Testis (tissue), 5 donors: ENCODE measurements at places on chromosomes 16 and 17.

DNA sequence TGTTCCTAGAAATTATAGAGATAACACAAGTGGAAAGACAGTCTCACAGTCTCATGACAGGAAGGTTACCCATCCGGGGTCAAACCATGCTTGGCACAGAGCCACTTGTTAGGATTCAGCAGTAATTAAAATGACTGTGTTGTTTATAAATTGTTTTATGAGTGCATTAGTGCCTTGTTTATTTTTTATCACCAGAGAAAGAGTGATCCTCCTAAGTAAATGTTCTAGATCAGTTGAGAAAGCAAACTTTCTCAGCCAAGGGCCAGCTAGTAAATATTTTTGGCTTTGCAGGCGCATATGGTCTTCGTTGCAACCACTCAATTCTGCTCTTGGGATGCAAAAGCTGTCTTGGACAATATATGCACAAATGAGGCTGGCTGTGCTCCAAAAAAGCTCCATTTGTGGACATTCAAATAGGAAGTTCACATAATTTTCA, 253.9 kb upstream of the CACNG5 start:
- peak; percentile 67 for DNase-seq

- DNase-seq: no peak
Observed at GRCh38 chr17:49358641-49359247, 3.3 kb downstream of the ZNF652 start.

DNA sequence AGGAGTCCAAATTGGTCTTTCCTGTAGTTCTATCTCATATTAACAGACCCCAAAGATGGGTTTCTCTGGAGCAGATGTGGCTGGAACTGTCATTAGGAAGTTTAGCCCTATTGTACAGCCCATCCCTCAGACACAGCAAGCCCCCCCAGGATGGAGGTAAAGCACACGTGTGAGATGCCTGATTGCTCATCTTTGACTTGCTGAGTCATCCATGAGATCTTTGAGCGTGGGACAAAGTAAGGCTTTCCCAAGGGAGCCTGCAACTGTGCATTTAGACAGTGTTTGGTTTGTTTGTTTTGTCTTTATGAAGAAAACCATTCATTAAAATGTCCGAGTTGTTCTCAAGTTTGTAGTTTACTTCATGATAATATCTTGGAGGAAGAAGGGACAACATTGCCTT, 145.3 kb upstream of the CDH13 start:
- DNase-seq: no peak

DNA sequence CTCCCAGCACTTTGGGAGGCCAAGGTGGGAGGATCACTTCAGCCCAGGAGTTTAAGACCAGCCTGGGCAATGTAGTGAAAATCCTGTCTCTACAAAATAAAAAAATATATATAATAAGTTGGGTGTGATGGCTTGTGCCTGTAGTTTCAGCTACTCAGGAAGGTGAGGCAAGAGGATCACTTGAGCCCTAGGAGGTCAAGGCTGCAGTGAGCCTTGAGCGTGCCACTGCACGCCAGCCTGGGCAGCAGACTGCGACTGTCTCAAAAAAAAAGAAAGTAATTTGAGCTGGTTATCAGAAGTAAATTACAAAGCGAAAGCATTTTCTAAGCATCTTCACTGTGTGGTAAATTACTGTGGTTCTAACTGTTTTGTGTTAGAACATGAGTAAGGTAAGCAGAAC, 66.2 kb downstream of the NQO1 start:
- DNase-seq: no peak

DNA sequence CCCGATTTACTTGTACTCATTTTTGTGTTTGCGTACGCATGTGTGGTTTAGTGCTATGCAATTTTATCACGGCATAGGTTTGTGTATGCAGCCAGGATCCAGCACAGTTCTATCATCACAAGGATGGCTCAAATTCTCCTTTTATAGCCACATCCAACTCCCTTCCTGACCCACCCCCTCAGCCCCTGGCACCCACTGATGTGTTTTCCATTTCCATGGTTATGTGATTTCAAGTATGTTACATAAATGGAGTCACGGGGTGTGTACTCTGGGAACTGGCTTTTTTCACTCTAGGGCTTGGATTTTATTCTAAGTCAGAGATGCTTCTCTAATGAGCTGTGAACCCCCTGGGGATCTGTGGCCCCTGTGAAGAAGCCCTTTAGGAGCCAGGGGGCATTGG, 16.8 kb downstream of the IL4R start:
- DNase-seq: no peak

GRCh38 chr16:24953306-24953705, 61.9 kb downstream of the ARHGAP17 start:
- DNase-seq: no peak

DNA sequence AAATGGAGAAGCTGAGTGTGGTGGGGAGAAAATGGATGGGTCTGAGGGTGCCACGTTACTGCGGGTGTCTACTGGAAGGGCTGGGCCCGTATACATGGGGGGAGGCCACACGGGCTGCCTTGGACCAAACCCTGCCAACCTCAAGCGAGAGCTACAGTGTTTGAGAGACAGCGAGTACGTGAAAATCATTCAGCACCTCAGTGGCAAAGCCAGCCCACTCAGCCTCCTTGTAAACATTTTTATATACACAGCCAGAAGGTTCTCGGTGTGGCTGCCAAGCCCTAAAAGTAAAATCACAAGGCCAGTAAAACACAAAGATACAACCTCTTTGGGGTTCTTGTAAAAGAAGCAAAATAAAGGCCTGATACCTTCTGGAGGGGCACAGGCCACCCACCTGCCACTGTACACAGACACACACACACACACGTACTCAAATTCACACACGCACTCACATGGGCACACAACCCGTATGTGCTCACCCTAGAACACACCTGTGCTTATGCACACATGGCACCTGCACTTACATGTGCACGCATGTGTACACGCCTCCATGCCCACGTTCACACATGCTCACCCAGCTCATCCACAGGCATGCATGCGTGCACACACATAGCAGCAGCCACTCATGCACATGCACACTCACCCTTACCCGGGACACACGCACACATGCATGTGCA, 102.8 kb downstream of the GSG1L start:
- DNase-seq: no peak

DNA sequence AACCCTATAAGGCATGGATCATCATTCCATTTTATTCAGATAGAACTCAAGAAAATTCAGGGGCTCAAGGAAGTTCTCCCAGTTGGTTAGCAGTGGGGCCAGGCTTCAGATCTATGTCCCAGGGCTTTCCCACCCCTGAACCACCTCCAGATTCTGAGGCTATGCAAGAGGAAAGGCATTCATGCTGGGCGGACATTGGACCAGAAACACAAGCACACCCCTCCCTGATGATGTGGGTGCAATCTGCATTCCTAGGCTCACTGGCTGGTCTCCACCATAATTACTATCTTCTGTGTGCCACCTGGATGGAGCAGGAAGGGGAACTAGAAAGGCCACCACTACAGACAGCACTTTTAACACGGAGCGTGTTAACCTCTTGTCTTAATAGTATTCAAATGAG, 63.2 kb upstream of the ASIC2 start:
- DNase-seq: no peak

- no peak for DNase-seq
Observed at GRCh38 chr17:81537856-81538555, 9.8 kb downstream of the FSCN2 start.

GRCh38 chr16:54236773-54237172, 49.8 kb downstream of the IRX3 start:
- no peak for DNase-seq

GRCh38 chr16:84329843-84330684, 35.4 kb downstream of the WFDC1 start:
- no peak for DNase-seq

DNA sequence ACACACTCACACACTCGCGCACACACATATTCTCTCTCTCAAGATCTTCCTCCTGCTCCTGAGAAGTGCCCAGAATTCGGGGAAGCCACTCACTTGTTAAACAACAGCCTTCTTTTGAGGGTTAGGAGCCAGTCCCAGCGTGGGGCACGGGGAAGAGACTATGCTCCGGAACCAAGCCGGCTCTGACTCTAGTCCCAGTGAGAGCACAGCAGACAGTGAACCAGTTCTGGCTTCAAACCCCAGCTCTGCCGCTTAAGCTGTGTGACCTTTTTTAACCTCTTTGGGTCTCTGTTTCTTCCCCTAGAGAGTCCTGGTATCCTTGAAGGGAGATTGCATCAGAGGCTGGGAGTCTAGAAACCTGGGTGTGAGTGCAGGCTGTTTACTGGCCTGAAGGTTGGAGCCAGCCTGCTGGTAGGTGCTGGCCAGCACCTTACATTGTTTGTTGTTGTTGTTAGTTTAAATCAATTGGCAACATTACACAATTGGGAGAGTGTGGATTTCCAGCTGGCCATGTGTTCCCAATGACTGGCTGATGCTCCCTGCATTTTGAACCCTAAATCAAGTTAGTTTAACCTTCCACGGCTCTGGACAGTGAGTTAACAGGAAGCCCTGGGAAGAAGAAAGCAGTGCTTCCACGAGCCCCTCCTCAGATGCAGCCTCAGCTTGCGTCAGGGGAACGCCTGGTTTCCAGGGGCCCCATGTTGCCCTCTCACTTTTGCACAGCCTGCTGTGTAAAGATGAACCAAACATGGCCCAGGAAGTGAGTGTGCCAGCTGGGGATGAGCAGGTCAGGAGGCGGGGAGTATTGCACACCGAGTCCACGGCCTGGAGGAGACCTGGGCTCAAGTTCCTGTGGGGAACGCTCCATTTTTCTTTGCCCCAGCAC, 71.5 kb downstream of the GAS7 start:
- peak; percentile 40 for DNase-seq

GRCh38 chr17:50048146-50048720, 7.7 kb upstream of the ITGA3 start:
- DNase-seq: no peak

DNA sequence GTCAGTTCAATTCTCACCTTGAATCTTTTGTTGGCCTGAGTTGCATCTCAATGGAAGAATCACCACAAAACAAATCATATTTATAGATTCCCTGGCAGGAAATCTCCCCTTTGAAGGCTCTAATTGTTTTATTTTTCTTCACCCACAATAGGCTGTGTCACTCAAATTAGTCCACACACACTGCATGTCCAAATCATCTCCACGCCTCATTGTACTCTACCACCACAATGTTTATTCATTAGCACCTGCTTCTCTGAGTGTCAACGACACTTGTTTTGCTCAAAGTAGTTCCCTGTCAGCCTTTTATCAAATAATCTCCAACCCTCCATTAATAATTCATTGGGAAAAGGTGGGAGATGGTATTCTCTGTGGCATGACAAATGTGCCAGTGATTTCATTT, 164.3 kb downstream of the ABCC12 start:
- DNase-seq: no peak

GRCh38 chr16:13205352-13205751, 304.0 kb downstream of the SHISA9 start:
- DNase-seq: no peak

DNA sequence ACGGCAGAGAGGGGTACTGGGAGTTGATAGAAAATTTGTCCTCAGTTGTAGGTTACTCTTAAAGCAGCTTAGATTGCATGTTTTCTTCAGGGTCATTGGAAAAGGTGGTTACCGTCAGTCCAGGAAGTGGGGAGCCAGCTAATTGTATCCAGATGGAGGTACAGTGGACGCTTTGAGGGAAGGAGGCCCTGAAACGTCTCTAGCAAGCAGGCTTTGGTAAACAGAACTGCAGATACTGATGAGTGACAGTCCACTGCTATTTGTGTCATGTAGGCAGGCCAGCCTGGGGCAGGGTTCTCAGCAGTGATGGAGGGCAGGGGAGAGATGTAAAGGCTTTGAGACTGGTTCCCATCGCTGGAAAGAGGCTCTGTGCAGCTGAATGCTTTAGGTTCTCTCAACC, 30.2 kb upstream of the ST6GALNAC1 start:
- no peak for DNase-seq

DNA sequence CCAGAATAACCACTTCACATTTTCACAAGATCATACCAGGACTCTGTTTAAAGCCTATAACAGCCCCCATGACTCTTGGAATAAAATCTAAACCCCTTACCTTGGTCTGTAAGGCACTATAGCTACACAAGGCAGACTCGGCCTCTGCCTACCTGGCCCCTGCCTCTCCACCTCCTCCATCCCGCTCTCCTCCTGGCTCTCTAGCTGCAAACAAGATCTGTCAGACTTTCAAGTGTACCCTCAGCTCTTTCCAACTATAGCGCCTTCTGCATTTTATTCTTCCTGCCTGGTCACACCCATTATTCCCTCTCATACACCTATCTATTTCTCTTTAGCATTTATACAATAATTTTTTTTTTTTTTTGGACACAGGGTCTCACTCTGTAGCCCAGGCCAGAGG, 8.2 kb downstream of the USP31 start:
- DNase-seq: no peak

- no peak for DNase-seq
Observed at GRCh38 chr16:57848181-57848580, 45.9 kb upstream of the KIFC3 start.

DNA sequence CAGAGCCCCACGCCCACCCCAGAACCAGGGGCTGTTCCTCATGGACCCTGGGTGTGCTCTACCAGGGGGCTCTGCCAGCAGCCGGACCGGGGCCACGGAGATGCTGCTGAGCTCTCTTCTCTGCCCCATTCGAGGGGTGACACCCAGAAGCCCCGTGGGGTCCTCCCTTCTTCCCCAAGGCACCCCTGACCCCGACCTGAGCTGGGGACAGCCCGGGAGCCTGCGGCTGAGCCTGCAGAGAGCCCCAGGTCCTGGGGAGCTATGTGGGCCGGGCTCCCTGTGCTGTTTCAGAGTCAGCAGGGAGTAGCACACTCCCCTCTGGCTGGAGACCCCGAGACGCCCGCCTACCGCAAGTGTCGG, 1.2 kb upstream of the PRR35 start:
- DNase-seq: no peak

DNA sequence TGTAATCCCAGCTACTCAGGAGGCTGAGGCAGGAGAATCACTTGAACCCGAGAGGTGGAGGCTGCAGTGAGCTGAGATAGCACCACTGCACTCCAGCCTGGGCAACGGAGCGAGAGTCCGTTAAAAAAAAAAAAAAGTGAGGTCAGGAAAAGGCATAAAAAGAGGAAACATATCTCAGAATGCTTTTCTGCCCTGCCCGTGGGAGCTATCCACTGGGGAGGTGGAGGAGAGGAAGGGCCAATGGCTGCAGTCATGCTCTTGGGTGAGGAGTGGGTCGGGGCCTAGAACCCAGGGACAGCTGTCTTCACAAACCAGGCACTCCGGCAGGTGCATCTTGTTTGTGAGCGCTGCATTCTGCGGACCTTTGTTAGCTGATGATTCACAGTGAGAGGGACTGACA, 60.0 kb upstream of the CDC42EP4 start:
- no peak for DNase-seq

DNA sequence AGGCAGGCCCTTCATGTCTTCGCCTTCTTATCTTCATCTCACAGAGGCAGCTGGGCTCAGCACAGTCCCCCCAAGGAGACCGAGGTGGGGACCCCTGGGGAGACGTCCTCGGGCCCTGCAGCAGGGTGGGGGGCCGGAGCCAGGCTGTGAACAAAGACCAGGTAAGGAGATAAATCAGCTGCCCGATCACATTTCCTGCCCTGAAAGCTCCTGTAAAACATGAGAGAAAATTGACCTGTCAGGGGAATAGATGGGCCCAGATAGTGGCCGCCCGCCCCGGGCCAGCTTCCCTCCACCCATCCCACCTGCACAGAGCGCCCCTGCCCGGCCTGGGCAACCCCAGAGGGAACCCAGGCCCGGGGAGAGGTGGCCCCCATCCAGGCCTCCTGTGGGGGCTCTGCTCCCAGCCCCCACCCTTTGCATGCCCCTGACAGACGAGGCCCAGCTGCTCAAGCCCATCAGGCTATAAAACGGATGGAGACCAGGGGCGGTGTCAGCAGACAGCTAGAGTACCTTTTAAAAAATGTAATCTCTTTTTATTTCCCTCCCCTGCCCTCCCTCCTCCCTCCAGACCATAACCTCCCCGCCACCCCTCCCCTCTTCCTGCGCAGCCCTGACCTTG, 18.8 kb upstream of the SLC38A10 start:
- no peak for DNase-seq
